ENCODE measurements at places on chromosomes 2 and 18.

DNA sequence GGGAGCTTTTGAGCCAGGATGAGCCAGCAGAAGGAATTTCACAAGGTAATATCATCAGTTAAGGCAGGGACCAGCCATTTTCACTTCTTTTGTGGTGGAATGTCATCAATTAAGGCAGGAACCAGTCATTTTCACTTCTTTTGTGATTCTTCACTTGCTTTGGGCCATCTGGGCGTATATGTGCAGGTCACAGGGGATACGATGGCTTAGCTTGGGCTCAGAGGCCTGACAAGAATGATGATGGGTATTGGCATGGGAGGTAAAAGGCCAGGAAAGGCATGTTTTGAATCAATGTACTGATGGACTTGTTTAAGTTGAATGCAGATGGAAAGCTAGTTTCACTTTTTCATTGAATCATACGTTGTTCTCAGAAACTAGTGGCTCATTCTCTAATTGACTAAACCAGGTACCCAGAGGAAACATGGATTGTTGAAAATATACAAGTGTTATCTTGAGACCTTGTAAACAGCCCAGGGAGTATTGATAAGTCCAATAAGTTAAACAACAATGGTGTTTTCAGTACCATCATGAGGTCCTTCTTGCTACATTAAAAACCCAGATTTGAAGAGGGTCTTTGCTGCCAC is 1672.5 kb upstream of the DDX18 start:
- no peak for DNase-seq

DNA sequence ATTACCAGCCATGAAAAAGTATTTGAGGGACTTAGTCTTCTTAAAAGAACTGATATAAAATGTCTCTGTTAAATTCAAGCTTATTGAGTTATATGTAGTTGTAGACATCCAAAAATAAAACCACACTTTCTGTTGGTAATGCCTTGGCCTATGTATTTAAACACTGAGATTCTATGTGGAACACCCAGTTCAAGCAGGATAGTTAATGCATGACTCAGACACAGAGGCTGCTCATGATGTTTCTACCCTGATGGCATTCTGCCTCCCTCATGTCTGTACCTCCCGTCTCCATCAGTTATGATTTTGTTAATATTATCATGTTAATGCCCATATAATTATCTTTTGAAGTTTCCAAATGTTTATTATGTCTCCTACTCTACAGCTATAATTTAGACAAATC is 164.5 kb downstream of the XIRP2 start:
- no peak for DNase-seq

- DNase-seq, result no peak
These were observed 53.5 kb downstream of the C18orf63 start for GRCh38 chr18:74368901-74369705.

- no peak for DNase-seq
These were observed 2.1 kb downstream of the ASTL start for GRCh38 chr2:96136129-96136720.
